ENCODE measurements at places on chromosomes 13 and 19.
A peak's percentile ranks its signal among the peaks of the same experiment; 100 is the strongest.

DNA sequence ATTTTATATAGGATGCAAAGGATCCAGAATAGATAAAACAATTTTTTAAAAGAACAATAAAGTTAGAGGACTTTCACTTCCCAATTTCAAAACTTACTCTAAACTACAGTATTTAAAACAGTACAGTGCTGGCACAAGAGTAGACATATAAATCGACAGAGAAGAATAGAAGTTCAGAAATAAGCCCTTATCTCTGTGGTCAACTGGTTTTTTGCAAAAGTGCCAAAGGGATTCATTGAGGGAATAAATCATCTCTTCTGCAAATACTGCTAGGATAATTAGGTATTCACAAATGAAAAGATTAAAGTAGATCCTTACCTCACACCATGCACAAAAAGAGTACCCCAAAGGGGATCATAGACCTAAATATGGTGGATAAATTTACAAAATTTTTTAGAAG lies 431.0 kb upstream of the HTR2A start:
- DNase-seq = no peak

GRCh38 chr19:6211632-6212402 lies 68.0 kb downstream of the MLLT1 start:
- no peak for DNase-seq

DNA sequence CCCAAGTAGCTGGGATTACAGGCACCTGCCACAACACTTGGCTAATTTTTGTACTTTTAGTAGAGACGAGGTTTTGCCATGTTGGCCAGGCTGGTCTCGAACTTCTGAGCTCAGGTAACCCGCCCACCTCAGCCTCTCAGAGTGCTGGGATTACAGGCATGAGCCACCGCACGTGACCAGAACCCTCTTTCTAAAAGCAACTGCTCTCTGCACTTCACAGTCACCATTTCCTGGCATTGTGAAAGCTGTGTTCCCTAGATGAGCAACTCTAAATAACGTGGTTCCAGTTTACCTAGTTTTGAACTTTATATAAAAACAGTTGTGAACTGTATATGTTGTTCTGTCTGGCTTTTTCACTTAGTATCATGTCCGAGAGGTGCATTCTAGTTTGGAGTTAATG lies 152.9 kb downstream of the SIPA1L3 start:
- DNase-seq = no peak

- peak; percentile 41 for DNase-seq
Measured at GRCh38 chr19:47699360-47699917, 13.8 kb upstream of the EHD2 start.

- no peak for DNase-seq
Measured at GRCh38 chr19:45499196-45500180, 1.2 kb downstream of the PPM1N start.

DNA sequence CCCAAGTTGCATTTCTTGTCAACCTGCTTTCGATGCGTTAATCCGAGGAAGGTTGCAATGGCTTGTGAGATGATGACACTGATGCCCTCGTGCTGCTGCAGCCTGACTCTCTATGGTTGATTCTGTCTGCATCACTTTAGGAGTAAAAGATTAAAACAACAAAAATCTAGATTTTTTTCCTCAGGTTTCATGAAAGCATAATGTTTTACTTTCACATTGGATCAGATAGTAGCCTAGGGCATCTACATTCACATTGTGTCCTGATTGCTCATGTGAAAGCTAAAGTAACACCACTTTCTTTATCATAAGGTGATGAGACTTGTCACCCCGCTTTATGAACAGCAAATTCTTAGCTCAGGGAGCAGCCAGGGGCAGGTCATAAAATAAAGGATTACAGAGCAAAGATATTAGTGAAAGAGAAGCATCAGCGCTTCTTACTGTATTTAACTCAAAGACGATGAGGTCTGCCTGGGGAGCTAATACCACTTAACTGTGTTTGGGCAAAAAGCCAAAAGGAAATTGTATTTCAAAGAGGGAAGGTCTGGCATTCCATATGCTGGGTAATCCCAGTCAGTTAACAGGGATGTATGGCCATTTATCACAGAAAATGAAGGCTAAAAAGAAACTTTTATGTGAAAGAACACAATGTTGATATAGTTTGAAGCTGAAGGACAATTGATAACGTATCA lies 270.5 kb downstream of the GPC6 start:
- no peak for DNase-seq
